Mesothelial cell of epicardium (in vitro differentiated cells): ENCODE measurements at places on chromosomes 3 and 15.

DNA sequence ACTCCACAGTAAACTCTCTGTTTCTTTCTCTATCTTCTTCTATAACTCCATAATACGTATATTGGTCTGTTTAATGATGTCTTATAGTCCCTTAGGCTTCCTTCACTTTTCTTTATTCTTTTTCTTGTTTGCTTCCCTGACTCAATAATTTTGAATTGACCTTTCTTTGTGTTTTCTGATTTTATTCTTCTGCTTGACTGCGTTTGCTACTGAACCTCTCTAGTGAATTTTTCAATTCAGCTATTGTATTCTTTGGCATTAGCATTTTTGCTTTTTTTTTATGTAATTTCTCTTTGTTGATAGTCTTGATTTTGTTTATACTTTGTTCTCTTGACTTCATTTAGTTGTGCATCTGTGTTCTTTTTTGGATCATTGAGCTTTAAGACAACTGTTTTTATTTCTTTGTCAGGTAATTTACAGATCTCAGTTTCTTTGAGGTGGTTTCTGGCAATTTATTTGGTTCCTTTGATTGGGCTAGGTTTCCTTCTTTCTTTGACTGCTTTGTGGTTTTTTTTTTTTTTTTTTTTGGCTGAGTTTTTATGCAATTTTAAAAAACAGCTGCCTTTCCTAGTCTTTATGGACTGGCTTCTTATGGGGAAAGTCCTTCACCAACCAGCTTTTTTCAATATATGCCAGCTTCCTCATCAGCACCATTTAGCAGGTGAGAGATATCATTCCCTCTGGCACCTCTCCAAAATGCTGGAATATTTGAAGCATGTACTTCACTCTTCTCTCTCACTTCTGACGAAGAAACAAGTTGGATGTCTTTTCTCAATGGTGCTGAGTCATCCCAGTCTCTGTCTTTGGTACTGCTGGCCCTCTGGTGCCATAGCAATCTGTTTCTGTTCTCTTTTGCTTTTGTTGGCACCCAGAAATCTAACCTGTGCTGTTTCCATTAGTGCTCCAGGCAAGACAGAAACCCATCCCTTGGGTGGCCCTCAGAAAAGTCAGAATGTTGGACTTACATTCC is 17.6 kb downstream of the RSRC1 start:
- DNase-seq, result no peak

GRCh38 chr3:47976135-47976732 is 40.0 kb downstream of the MAP4 start:
- DNase-seq, result no peak

GRCh38 chr3:81868597-81868996 is 107.2 kb upstream of the GBE1 start:
- no peak for DNase-seq

DNA sequence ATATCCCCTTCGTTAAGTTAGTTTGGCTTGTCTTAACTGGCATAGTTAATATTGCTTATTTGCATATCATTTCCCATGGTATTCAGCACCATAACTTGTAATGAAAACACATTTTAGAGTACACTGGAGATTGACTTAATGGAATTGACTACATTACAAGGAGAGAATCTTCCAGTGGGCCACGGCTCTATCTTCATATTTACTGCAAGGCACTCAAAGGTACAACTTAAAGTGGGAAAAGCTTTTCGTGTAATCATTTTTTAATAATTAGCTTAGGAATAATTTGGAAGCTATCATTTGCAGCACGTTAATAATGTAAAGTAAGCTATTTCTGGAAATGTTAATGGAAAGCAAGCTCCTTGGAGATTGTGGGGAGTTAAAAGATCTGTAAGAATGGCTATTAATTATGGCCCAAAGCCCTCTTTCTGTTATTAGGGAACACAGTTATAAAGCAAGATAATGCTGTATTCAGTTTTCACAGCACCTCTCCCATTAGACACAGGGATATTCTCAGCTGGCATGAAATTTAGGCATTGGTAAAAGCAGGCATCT is 551.5 kb upstream of the RGMA start:
- no peak for DNase-seq
